ENCODE measurements at places on chromosomes 6 and 20.

- no peak for DNase-seq
These were observed 43.9 kb downstream of the PLCB1 start for GRCh38 chr20:8175741-8176675.

DNA sequence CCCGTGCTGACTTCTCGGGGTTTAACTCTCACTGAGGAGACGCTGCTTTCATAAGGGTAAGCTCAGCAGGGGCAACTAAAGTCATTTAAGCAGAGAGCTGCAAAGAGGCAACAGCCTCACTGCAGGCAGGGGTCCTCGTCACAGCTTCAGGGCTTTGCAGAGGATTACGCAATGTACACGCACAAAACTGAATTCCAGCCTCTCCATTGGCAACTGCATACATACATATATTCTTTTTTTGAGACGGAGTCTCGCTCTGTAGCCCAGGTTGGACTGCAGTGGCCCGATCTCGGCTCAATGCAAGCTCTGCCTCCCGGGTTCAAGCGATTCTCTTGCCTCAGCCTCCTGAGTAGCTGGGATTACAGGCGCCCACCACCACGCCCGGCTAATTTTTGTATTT lies 2.4 kb downstream of the GMEB2 start:
- DNase-seq, result no peak

- no peak for DNase-seq
These were observed 65.0 kb upstream of the MAP3K4 start for GRCh38 chr6:160926281-160927276.

DNA sequence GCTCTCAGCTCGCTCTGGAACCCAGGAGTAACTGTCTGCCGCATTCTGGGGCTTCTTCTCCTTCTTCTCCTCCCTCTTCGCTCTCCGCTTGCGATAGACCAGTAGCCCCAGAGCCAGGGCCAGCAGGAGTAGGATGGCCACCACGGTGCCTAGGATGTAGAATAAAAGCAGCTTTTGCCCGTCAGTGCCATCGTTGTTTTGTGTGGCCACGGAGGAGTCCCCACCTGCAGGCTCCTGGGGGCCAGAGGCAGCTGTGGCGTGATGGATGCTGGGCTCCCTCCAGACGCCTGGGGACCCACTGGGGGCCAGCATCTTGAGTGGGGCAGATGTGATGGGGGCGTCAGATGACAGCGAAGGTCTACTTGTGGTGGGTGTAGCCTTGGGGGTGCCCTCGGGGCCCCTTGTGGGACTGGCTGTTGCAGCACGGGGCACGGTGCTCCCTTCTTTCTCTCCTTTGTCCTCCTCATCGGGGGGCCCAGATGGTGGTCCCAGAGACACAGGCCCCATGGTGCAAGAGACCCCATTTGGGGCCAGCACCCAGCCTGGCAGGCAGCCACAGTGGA lies 1.8 kb downstream of the CD93 start:
- DNase-seq, result no peak

GRCh38 chr20:8523684-8524083 lies 391.6 kb downstream of the PLCB1 start:
- no peak for DNase-seq

- no peak for DNase-seq
These were observed 5.1 kb upstream of the MBOAT1 start for GRCh38 chr6:20217324-20217855.

- DNase-seq, result no peak
These were observed 9.2 kb downstream of the GUCA1B start for GRCh38 chr6:42185597-42185996.

- DNase-seq, result no peak
These were observed 26.7 kb downstream of the TRERF1 start for GRCh38 chr6:42424906-42425474.

DNA sequence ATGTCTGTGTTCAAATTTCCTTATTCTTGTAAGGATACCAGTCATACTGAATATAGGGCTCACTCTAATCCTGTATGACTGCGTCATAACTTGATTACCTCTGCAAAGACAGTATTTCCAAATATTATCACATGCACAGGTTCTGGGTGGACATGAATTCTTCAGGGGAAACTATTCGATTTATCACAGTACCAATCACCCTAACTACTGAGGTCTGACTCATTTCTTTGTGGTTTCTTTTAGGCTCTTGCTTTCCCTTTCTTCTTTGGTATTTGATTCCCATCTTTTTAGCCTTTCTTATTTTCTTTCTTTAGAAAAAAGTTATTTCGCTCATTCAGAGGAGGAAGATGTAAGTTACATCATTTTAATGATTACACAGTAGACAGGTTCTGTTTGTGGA lies 40.3 kb upstream of the TBX18 start:
- DNase-seq, result no peak

GRCh38 chr6:33836806-33837469 lies 33.1 kb upstream of the MLN start:
- no peak for DNase-seq

- DNase-seq, result no peak
These were observed 51.3 kb downstream of the MDN1 start for GRCh38 chr6:89768324-89768723.

- no peak for DNase-seq
These were observed 16.3 kb downstream of the NTSR1 start for GRCh38 chr20:62724692-62725595.

DNA sequence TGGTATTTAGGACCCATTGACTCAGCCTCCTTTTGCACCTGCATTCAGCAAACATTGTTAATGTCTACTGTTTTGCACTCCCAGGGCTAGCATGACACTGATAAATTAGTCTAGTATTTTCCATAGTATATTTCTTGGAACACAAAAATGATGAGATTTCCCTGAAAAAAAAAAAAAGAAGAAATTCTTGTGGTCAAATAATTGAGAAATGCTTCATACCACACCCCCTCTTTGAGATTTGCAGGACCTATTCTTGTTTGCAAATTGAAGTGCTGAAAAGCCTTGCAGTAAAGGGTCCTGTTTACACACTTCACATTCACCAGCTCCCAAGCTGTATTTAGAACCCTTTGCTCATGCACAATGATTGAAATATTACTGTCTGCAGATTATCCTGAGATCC lies 36.3 kb upstream of the CLIC5 start:
- no peak for DNase-seq

DNA sequence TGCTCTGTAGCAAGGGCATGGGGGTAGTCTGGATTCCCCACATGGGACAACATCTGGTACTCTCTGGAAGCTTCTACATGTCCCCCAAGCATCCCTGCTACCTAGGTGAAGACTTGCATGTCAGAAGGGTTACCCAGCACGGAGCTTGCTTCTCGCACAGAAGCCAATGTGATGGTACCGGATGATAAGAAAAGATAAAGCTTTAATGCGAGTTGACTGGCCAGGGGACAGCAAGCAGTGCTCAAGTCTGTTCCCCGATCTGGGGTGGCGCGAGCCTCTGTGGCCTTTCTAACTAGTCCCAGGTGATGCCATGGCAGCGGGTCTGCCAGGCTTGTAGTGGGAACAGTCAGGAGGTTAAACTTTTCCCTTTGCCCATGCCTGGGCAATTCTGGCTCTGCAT lies 70.0 kb upstream of the TIAM2 start:
- no peak for DNase-seq

GRCh38 chr20:44032583-44033331 lies 118.1 kb downstream of the TOX2 start:
- DNase-seq, result no peak

GRCh38 chr6:39366931-39367618 lies 44.6 kb upstream of the KCNK16 start:
- DNase-seq, result no peak

GRCh38 chr6:68247782-68248181 lies 387.3 kb upstream of the ADGRB3 start:
- DNase-seq, result no peak

- no peak for DNase-seq
These were observed 598.9 kb downstream of the RFPL4B start for GRCh38 chr6:112946051-112946450.

- DNase-seq, result no peak
These were observed 62.8 kb upstream of the TFB1M start for GRCh38 chr6:155377061-155377460.

- DNase-seq, result no peak
These were observed 8.9 kb downstream of the RWDD1 start for GRCh38 chr6:116580198-116580597.
